ENCODE measurements at places on chromosomes 2 and 18. TPM values are rescaled to one million over a fixed set of nuclear protein-coding genes. Genes with fewer than 3 reads are reported as not detected.

DNA sequence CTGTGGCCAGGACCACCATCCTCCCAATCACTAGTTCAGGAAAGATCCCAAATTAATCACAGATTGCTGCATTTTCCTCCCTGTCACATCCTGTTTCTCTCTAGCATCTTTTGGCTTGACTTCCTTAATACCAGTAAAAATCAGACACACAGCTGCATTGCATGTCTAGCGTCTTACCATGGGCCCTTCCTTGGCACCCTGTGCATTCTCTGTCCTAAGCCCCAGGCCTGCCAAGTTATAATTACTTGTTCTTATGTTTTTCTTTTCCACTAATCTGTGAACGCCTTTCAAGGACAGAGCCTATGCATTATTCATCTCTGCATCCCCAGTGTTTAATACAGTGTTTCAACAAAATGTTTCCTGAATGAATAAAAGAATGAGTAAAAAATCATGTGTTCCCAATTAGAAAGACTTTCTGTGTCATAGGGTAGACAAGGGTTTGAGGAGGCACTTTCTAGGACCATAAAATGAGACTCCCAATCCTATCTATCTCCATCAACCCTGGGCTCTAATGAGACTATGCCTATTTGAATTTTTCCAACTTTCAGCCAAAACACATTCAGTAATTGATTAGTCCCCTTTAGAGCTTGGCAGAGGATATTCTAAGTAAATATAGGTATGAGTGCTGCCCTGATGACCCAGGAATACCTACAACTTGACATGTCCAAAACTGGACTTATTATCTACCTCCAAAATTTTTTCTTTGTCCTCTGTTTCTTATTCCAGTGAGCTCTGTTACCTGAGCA lies 10.3 kb upstream of the NT5C1B start:
- DNase-seq = no peak

CSRNP3 gene
- total RNA-seq = 2.8 TPM

GPR17 gene
- 0.31 TPM for total RNA-seq

- DNase-seq = no peak
Measured at GRCh38 chr18:3054780-3055179, 41.8 kb upstream of the LPIN2 start.

- DNase-seq = no peak
Measured at GRCh38 chr2:201070948-201071478, 458 bp downstream of the HYCC2 start.

DNA sequence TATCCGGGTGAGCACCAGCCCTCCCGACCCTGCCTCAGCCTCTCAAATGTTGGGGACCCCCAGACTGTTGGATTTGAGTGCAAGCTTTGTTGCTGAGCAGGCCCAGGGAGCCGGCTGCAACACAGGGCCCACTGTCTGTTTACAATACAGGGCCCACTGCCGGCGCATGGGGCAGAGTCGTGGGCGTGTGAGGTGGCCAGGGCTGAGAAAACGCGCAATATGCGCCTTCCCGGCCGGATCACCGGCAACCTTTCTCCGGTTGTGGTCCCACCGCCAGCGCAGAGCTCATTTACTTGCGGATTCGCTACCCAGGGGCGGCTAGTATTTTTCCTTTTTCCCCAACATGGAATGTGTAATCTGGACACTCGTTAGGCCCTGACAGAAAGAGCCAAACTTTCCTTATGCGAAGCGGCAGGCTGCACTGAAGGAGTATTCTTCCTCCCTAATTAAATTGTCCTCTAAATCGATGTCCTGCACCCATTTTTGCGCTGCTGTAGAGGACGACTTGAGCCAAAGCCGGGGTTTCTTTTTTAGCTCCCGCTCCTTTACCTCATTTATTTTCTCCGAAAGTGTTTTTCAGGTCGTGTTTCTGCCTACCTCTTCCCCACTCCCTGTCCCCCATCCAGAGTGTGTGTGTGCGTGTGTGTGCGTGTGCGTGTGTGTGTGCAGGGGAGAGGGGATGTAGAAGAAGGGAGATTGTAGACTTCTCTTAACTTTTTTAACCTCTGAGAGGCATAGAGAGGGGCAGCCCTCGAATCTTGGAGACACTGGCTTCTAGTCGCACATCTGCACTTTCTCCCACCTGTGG lies 2.7 kb downstream of the OTX1 start:
- DNase-seq = peak; percentile 2

IMPACT gene
- total RNA-seq = 21.7 TPM

DCTN1 gene
- 114 TPM for total RNA-seq

- DNase-seq = no peak
Measured at GRCh38 chr2:238320648-238321281, 447 bp downstream of the TRAF3IP1 start.

DNA sequence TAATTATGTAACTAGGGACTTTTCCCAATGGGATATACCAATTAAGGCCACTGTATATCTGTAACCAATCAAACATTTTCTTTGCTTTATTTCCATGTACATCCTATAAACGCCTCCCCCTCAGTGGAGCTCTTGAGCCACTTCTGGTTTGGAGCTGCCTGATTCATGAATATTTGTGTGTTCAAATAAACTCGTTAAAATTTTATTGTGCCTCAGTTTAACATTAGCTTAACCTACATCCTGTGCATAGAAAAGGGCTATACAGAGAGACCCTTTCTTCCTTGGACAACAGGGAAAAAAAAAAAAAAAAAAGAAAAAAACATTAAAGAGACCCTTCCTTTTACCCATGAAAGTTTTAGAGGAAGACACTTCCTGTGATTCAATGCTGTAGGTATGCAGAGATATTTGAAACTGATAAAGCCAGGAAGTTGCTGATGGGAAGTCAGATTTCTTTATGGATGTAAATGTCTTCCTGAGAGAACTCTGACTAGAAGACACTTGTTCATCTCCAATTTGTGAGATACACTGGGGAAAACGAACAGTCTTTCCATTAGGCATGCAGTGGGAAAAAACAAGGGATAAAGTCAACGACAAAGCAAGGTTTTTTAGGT lies 614.6 kb upstream of the SOX11 start:
- DNase-seq = no peak

GRCh38 chr2:118091140-118091478 lies 2.8 kb downstream of the INSIG2 start:
- DNase-seq = no peak

TLK1 gene
- 93.9 TPM for total RNA-seq

SERPINB5 gene
- 3.5 TPM for total RNA-seq

DNA sequence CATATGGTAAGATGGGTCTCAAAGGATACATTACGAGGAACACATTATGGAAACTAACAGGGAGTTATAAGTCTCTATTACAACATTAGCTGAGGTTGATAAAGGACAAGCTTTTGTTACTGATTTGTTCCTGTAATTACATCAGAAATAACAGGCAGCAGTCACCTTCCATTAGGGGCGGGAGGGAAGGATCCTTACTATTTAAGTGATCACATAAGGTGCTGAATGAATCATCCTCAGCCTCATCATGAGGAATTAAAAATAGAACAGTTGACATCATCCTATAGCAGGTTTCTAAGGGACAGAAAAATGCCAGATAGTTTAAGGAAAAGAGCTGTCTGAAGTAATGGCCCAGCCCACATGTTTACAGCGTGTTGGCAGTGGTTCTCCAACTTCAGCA lies 86.9 kb upstream of the MGAT5 start:
- no peak for DNase-seq

DNA sequence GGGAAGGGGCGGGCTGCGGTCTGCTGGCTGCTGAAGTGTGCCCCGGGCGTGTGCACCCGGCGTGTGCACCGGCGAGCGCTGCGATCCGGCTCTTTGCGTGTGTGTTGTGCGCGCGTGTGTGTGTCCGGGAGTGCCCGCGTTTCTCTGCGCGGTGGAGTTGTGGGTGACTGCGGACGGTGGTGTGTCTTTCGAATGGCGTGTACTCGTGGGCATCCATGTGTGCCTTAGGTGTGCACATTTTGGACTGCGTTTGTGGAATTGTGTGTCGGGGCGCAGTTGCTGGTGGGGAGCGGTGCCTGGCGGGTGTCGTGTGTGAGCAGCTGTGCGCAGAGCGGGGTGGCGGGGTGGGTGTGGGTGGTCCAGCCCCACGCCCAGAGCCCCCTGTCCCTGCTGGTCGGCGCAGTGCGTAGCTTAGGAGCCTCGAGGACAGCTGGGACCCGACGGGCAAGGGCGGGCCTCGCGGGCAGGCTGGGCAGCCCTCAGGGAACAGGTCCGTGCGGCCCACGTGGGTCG lies 533 bp downstream of the HPCAL1 start:
- no peak for DNase-seq

- no peak for DNase-seq
Measured at GRCh38 chr2:43787895-43788294, 14.1 kb downstream of the DYNC2LI1 start.

- no peak for DNase-seq
Measured at GRCh38 chr2:190615555-190616200, 33.2 kb upstream of the NAB1 start.

Measured in left colon (tissue), 2 donors.